T-helper 17 cell (primary cell): ENCODE measurements at places on chromosomes 7 and 10.

GRCh38 chr7:14579971-14580370 lies 322.6 kb downstream of the DGKB start:
- DNase-seq: no peak

DNA sequence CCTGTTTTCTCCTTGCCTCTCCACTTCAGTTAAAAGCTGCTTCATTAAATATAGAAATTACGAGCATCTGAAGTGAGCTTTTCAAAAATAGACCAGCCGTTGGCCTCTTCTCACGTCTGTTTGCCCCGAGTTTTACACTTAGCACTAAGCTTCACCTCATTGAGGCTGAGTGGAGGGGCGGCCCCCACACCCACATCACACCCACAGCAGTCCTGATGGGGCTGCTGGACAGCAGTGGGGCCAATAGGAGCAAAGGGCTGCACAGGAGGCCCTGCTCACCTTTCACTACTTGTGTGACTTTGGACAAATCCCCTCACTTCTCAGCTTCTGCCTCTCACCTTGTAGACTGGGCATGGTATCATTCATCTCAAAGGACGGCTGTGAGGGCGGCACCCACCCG lies 677.8 kb downstream of the SDK1 start:
- no peak for DNase-seq

DNA sequence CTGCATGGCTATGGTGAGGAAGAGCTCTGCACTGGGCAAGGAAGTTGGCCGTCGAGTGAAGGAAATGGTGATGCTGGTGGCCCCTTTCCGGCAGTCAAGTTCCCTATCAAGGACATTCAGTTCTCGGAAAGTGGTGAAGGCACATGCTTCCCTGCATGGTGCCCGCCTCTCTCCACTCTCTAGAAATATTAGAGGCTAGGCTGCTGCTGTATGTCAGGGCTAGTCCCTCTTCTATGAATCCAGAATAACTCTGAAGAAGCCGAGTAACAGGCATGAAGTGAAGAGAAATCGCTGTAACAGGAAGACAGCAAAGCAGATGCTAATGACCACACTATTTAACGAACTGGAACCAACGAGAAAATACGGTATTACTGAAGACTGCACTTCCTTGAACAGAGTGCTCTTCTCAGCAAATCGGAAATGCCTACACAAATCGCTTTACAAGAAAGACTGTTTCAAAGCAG lies 5.4 kb downstream of the IDI1 start:
- no peak for DNase-seq

DNA sequence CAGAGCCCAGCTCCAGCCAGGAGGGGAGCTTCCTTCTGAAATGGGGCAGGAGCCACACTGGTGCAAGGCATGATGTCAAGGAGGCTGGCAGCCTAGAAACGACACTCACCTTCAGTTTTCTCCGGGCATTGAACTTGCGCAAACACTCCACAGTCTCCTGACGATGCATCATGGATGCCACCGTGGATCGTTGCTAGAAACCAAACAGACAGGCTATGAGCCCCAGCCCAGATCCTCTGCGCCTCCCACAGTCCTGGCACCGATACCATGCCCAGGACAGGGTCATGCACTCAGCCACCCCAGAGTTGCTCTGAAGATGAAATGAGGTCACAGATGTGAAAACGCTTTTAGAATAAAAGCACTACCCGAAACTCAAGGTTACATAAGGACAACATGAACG lies 31.0 kb upstream of the NDST2 start:
- DNase-seq: no peak

- DNase-seq: no peak
Observed at GRCh38 chr10:35262436-35262835, 73.9 kb upstream of the CCNY start.

DNA sequence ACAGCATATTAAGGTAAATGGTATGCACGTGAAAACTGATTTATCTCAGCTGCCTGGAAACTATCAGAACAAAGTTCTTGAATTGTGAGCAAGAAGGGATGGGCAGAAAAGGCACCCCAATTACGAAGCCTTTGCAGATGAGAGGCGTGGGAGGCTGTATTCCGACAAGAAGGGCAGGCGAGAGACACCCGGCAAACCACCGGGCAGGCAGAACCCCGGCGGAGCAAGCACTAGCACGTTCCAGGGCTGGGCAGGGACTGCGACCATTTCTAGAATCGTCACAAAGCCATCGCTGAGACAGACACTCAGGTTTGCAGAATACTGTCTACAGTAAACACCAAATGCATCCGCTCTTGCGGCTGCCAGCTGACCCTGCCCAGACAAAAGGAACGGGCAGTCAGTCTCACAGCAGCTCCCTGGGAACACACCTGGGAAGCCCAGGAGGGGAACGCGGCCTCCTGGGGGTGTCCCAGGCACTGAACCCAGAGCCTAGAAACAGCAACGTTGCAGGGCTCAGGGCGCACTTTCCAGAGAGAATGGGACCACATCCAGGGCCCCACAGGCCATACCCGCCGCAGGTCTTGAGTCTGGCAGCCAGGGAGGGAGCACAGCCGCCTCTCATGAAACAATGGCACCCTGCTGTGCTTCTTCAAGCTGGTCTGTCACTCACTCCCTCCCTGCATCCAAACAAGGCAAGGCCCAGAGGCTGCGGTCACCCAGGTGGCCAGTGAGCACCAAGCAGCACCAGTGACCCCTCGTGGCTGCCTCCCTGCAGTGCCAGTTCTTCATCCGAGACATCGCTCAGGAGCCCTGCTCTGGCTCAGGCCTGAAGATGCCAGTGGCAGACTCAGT lies 261.9 kb downstream of the PTPRN2 start:
- DNase-seq: no peak

GRCh38 chr7:95700917-95701316 lies 71.4 kb upstream of the DYNC1I1 start:
- DNase-seq: no peak

- no peak for DNase-seq
Observed at GRCh38 chr7:155352076-155352752, 54.5 kb downstream of the INSIG1 start.

GRCh38 chr10:84184517-84184916 lies 9.8 kb upstream of the CDHR1 start:
- DNase-seq: no peak

DNA sequence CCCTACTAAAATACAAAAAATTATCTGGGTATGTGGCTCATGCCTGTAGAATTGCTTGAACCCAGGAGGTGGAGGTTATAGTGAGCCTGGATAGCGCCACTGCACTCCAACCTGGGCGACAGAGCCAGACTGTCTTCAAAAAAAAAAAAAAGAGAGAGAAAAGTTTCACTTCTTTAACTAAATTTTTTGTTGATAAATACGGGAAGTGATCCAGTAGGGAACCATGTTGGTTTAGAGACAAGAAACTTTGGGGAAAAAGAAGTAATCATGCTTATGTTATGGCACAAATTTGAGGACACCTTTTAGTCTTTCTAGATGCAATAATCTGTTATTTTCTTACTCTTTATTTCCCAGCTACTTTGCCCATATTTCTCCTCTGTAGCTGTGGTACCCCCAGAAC lies 309.7 kb downstream of the TYW1 start:
- no peak for DNase-seq

DNA sequence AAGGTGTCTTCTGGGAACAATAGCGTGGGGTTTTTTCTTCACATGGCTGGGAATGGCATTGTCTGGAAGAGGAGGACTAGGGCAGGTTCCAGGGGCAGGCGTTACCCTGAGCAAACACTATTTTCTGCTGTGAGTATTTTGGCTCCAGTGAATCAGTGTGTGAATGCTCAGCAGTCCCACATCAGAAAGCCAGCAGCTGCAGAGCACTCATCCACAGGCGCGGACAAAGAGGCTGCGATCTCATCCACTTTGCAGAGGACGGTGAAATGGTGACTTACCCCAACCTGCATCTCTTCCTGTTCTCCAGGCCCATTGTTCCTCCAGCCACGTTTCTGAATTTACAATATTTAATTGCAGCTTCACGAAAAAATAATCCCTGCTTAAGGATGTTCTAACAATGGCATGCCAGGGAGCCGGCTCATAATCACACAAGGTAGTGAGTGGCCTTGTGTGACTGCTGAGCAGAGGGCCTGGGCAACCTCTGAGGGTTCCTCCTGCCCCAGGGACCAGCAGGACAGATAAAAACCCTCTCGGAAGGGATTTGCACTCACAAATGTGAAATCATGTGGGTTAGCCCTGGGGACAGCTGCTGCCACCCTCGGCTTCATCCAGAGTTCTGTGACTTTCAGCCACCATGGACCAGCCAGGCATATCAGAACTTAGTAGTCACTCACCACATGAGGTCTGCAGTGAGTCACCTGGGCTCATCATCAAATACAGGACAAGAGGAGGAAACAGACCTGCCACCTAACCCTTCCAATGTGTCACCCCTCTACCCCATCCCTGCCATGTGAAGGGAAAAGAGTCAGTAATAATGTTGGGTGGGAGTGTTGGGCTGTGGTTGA lies 65.0 kb upstream of the EN2 start:
- no peak for DNase-seq

GRCh38 chr7:30005464-30005863 lies 15.9 kb upstream of the SCRN1 start:
- DNase-seq: no peak

- no peak for DNase-seq
Observed at GRCh38 chr10:114498413-114499111, 94.3 kb upstream of the AFAP1L2 start.

DNA sequence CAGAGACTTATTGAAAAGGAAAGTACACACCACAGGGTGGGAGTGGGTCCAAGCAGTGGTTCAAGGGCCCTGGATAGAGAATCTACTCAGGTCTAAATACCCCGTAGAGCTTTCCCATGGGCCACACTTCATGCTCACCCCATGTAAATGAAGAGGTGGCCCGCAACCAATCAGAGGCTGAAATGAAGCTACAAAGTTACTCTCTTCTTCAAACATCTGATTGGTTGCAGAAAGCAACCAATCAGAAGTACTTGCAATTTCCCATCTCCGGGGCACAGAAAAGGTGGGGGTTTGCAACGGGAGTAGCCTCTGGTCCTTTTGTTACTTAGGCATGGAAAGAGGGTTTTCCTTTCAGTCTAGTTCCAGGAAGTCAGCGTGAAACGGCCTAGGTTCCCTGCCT lies 15.2 kb upstream of the GALNTL5 start:
- no peak for DNase-seq

- no peak for DNase-seq
Observed at GRCh38 chr10:131559450-131559911, 248.0 kb upstream of the TCERG1L start.

DNA sequence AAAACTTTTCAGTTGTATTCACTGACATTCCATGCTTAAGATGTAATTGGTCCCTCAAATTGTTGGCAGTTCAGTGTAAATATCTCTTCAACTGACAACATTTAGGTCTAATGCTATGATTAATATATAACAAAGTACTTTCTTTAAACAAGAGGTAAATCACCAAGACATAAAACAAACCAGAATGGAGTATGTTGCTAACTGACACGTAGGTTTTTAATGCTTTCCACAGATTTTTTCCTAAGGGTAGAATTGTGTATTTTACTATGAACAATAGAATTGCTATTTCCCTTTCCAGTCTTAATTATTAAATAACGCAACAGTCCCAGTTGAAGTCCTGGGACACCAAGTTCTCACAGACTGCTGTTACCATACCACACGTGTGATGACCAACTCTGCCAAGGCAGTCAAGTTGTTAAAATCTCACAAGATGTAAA lies 4.1 kb downstream of the JCAD start:
- DNase-seq: no peak

- DNase-seq: no peak
Observed at GRCh38 chr7:158384746-158385145, 202.9 kb downstream of the PTPRN2 start.

DNA sequence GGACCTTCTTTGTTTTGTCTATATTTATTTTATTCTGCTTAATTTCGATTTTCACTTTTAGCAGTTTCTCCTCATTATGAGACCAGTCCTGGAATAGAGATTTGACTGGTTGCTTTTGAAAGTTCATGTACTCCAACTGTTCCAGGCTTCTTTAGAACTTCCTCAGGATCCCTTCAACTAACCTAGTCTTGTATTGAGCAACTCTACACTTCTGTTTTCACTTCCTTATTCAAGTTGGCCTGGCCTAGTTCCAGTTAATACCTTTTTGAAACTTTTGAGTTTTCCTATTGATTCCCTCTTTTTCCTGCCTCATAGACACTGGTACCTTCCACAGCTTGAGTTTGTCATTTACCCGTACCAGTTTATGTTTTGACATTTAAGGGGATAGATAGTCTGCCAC lies 421.7 kb downstream of the ATRNL1 start:
- DNase-seq: no peak

DNA sequence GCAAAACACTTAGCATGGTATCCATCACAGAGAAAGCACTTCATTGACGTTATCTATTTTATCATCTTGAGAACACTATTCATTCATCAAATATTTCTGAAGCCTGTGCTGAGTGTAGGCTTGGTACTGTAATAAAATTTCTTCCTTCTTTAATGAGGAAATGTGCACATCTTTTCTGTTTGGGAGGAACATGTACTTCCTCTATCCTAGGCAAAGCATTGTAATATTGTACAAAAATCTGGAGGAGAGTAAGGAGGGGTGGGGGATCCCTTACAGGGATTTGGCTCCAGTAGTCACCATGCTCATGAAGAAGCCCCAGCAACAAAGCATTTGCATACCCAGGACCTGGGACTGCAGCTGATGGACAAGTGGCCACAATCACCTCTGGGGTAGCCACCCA lies 39.9 kb upstream of the SORCS3 start:
- DNase-seq: no peak

GRCh38 chr7:19113855-19114550 lies 3.4 kb downstream of the TWIST1 start:
- no peak for DNase-seq

DNA sequence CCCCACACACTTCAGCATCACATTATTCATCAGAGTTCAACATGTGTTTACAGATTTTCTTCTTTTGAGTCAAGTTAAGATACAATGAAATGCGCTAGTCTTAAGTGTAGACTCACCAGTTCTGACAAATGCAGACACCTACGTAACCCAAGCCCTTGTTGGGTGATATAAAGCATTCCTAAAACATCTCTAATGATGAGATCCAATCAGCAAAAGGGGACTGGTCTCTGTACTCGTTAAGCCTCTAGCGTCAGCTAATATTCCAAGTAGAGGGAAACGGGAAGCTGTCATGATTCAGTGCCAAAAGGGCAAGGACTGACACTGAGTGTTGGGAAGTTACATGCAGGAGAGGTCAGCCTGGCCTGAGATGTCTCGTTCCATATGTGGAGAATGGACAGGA lies 38.7 kb upstream of the TRIL start:
- DNase-seq: no peak

DNA sequence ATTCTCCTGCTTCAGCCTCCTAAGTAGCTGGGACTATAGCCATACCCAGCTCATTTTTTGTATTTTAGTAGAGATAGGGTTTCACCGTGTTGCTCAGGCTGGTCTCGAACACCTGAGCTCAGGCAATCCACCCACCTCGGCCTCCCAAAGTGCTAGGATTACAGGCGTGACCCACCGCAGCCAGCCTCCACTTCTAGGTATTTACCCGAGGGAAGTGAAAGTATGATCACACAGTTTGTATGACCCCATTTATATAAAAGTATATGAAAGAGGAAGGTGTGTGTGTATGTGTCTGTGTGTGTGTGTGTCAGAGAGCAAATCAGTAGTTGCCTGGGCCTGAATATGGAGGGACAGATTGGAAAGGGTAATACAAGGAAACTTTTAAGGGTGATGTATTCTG lies 2.0 kb upstream of the PURB start:
- DNase-seq: no peak
